ENCODE measurements at places on chromosomes 6 and 20.

GRCh38 chr6:15691250-15691869, 28.5 kb upstream of the DTNBP1 start:
- DNase-seq = peak; percentile 93

GRCh38 chr6:80336911-80337310, 230.4 kb downstream of the BCKDHB start:
- no peak for DNase-seq

DNA sequence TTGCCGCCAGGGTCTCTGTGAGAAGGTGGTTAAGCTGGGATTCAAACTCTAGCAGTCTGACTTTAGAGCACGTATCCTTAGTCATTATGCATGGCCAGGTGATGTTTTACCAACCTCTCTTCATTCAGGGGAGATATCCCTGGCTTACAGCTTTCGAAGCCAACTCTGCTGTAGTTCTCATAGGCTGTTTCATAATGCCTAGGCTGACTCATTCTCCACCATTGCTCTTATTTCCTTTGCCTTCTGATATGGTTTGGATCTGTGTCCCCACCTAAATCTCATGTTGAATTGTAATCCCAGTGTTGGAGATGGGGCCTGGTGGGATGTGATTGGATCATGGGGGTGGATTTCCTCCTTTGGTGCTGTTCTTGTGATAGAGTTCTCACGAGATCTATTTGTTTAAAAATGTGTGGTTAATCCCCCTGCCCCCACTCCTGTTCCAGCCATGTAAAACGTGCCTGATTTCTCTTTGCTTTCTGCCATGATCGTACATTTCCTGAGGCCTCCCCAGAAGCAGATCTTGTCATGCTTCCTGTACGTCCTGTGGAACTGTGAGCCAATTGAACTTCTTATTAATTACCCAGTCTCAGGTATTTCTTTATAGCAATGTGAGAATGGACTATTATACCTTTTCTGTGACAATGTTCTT, 94.6 kb upstream of the MAN1A1 start:
- no peak for DNase-seq

DNA sequence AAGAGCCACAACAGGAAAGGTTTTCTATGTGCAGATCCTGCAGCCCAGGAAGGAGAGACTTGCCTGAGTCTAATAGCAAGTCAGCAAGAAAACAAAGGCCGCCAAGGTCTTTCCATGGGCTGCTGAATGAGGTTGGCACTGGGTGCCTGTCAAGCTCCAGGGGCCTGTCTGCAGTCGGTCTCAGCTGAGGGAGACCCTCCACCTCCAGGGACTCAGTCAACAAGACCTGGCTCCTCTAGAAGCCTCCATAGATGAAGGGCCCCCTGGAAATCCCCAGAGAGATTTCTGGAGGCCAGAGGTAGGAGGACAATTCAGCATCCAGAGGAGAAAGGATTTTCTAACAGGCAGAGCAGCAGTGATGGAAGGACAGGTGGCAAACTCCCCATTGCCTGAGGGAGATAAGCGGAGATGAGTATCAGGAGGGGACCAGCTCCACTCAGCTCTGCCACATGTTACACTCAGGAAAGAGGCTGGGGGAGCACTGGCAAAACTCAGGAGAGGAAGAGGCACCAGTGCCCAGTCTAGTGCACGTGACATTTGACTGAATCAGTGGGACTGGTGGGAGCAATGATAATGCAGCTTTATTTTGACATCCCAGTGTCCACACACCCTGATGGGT, 33.5 kb upstream of the FKBP1A start:
- DNase-seq = no peak

GRCh38 chr6:133092199-133092598, 149.0 kb upstream of the EYA4 start:
- no peak for DNase-seq

- no peak for DNase-seq
Measured at GRCh38 chr6:33700391-33701050, 11.0 kb downstream of the UQCC2 start.

GRCh38 chr20:59667981-59668515, 63.7 kb downstream of the PHACTR3 start:
- no peak for DNase-seq

All from NCI-H2029 treated with DMSO at 0.1 percent for 48 hours (cell line).